ENCODE measurements at places on chromosomes 2 and 18. TPM values are rescaled to one million over a fixed set of nuclear protein-coding genes. Genes with fewer than 3 reads are reported as not detected.
A peak's percentile ranks its signal among the peaks of the same experiment; 100 is the strongest.

GRCh38 chr18:79251021-79251420 lies 144.7 kb upstream of the NFATC1 start:
- H3K36me3 ChIP-seq, result peaks cover 4% of the 10 kb centered on the region
- DNase-seq, result no peak
- H3K27ac ChIP-seq, result no peak overlapping the region
- H3K4me3 ChIP-seq, result no peak overlapping the region
- no peaks in the 10 kb centered on the region for H3K27me3 ChIP-seq

MYCN gene
- total RNA-seq, result not detected

DNA sequence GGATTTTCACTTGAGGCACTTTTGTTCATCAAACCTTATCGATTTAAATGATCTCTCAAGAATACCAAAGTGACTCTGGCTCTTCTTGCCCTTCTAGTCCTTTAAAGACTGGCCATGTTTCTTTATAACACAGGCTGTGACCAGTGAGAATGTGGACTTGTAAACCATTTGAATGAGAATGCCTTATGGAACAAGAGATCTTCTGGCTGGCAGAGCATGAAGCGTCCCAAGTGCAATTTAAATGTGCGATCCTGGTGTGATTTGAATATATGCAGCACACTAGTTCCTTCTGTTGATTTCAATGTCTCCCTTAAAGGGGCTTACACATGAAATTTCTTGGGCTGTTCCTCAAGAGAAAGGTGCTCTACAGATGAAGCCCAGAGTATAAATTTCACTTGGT lies 262.4 kb upstream of the CCDC68 start:
- peaks cover 1% of the 10 kb centered on the region for H3K36me3 ChIP-seq
- peaks cover 4% of the 10 kb centered on the region for H3K4me1 ChIP-seq
- H3K27ac ChIP-seq, result no peak overlapping the region
- H3K27me3 ChIP-seq, result no peaks in the 10 kb centered on the region
- DNase-seq, result no peak

DNA sequence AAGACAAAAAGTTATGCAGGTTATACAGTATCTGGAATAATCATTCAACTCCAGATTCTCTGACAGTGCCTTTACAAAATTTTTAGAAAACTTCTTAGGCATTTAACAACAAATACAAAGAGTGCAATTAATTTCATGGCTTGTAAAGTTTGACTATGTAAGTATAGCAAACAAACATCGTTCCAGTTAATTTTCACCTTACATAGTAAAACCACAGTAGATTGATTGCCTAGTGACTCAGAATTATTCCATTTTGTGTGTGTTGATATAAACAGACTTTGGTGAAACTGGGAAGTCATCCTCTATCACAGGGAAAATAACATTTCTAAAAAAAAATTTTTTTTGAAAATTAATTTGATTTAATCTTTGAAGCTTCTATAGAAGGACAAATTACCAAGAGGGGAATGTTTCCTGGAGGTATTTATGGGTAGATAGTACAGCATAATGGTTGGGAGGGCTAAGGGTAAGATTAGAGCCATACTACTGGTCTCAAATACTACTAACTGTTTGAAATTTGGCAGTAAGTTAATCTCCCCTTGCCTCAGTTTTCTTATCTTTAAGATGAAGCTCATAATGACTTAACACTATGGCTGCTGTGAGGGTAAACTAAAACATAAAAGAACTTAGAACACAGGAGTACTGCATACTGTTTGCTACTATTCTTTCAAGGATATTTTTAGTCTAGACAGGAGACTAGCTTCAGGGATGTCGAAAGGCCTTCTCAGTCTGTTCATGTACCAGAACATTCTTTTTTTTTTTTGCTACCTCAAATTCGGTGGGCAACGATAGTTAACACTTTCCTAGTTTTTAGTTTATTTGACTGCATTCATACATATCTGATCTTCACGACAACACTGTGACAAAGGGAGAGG lies 19.6 kb downstream of the NDUFAF7 start:
- peaks cover 32% of the 10 kb centered on the region for H3K36me3 ChIP-seq
- H3K27me3 ChIP-seq, result no peaks in the 10 kb centered on the region
- no peak overlapping the region for H3K4me3 ChIP-seq
- DNase-seq, result no peak
- H3K27ac ChIP-seq, result no peak overlapping the region

MARCHF4 gene
- 3.1 TPM for total RNA-seq

DNA sequence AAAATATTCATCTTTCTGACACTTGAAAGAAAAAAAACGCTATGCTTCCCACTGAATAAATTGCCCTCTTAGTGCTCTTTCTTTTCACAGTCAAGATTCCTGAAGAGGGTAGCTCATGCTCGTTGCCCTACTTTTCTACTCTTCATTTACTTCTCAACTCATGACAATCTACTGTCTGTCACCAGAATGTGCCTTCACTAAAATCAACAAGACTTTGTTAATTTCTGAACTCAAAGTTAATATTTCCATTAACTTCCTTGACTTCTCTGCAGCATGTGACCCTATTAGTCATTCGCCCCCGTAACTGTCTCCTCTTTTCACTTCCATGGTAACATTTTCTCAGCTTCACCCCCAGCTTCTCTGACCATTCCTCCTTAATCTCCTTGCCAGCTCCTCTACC lies 98.9 kb upstream of the MAPRE2 start:
- no peaks in the 10 kb centered on the region for H3K36me3 ChIP-seq
- H3K27me3 ChIP-seq, result no peaks in the 10 kb centered on the region
- no peak overlapping the region for H3K27ac ChIP-seq
- peak; percentile 5 for DNase-seq
- H3K4me3 ChIP-seq, result no peak overlapping the region

GRCh38 chr18:11411048-11411447 lies 198.3 kb upstream of the SLC35G4 start:
- peak overlapping the region; percentile 82 for H3K27ac ChIP-seq
- no peaks in the 10 kb centered on the region for H3K36me3 ChIP-seq
- DNase-seq, result peak; percentile 65
- H3K4me1 ChIP-seq, result peaks cover 6% of the 10 kb centered on the region

GRCh38 chr2:233453916-233454315 lies 99.6 kb downstream of the DGKD start:
- H3K4me1 ChIP-seq, result no peaks in the 10 kb centered on the region
- DNase-seq, result no peak
- no peak overlapping the region for H3K4me3 ChIP-seq

- H3K27ac ChIP-seq, result no peak overlapping the region
- no peak for DNase-seq
- no peaks in the 10 kb centered on the region for H3K36me3 ChIP-seq
- no peak overlapping the region for H3K4me3 ChIP-seq
- H3K4me1 ChIP-seq, result no peaks in the 10 kb centered on the region
- H3K27me3 ChIP-seq, result no peaks in the 10 kb centered on the region
Observed at GRCh38 chr2:220904015-220904414, 668.1 kb downstream of the EPHA4 start.

DNA sequence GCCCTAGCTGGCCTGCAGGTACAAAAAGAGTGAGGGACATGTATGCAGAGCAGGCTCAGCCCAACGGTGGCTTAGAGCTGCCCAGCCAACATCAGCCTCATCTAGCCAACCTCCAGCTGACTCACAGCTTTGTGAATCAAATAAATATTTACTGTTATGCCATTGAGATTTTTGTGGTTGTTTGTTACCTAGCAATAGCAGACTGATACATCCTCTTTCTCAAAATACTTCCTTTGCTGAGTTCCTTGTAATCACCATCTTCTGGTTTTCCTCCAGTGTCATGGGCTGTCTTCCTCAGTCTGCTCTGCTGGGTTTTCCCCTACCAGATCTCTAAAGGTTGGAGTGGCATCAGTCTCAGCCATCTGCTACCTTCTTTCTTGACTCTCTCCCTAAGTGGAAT lies 126.6 kb upstream of the SLC1A4 start:
- H3K36me3 ChIP-seq, result no peaks in the 10 kb centered on the region
- H3K27ac ChIP-seq, result no peak overlapping the region
- H3K4me1 ChIP-seq, result peaks cover 32% of the 10 kb centered on the region

GAREM1 gene
- total RNA-seq, result 2.3 TPM

GRCh38 chr2:5250482-5250881 lies 441.7 kb upstream of the SOX11 start:
- no peak overlapping the region for H3K4me3 ChIP-seq
- no peaks in the 10 kb centered on the region for H3K36me3 ChIP-seq
- no peak for DNase-seq
- no peaks in the 10 kb centered on the region for H3K4me1 ChIP-seq

FRZB gene
- 0.28 TPM for total RNA-seq

All from IMR-90 (cell line).